ENCODE measurements at places on chromosomes 7 and 10.

DNA sequence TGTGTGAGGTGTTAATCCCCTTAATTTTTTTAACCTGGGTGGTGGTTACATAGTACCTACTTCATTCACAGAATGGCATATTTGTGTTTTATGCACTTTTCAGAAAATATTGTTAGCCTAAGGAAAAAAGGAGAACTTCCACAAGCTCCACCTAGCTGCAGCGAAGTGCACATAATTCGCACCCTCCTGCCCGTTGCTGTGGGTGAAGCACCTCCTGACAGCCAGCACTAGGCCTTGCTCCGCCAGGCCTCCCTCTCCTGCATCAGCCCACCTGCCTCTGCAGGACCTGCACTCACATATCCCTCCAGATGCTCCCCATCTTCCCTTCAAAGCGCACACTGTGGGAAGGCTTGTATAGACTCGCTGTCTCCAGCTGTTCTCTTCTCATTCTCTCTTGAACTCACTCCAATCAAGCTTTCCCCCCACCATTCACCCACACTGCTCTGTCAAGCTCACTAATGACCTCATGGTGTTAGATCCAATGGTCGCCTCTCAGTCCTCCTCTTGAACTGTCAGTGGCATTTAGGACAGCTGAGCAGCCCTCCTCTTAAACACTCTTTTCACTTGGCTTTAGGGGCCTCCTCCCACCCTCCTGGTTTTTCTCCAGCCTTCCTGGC lies 20.7 kb upstream of the GRID1 start:
- no peak for DNase-seq

DNA sequence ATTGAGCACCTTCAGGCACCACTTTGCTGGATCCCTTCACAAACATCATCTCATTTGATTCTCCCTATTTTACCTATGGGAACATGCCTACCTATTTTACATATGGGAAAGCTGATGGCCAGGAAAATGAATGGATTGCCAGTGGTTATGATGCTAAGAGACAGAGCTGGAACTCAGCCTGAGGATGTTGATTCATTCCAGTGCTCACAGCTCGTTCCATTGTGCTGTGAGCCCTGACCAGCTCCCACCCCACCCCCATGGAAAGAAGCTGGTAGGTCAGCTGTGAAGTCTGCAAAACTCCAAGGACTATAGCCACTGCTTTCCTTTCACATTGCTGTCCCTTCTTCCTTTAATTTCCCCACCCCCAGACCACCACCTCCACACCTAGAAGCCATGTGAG lies 9.6 kb downstream of the UBTD1 start:
- peak; percentile 62 for DNase-seq

DNA sequence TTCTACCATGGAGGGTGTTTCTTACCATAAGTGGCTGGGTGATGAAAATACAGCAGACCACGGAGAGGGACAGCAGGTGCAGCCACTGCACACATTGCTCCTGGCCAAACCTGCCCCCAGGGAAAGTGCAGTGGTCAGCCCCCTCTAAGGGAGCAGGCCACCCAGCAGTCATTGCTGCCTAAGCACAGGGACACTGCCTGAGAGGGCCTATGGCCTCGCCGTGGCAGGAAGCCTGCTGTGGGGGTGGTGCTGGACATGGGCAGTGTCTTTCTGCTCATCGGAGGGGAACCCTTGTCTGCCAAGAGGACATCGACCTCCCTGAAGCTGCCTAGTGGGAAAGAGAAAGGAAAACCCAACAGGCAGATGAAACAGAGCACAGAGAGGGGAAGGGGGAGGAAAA lies 118.3 kb downstream of the PKD1L1 start:
- DNase-seq: no peak

- no peak for DNase-seq
These were observed 189.8 kb upstream of the PRKCQ start for GRCh38 chr10:6769704-6770417.

DNA sequence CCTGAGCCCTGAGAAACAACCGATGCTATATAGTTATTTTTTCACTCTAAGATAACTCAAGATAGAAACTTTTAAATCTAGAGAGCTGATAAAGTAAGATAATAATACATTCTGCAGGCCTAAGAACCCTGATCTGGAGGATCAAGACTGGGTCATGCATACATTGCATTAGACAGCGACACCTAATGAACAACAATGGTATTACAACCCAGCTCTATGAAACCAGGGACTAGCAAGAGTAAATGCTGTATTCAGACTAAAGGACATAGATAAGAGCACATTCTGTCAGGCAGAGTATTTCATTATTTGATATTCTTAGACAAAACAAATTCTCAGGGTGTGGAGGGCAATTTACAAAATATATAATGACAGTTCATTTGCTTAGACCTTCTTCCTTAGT lies 148.6 kb downstream of the GRK5 start:
- DNase-seq: peak; percentile 31

DNA sequence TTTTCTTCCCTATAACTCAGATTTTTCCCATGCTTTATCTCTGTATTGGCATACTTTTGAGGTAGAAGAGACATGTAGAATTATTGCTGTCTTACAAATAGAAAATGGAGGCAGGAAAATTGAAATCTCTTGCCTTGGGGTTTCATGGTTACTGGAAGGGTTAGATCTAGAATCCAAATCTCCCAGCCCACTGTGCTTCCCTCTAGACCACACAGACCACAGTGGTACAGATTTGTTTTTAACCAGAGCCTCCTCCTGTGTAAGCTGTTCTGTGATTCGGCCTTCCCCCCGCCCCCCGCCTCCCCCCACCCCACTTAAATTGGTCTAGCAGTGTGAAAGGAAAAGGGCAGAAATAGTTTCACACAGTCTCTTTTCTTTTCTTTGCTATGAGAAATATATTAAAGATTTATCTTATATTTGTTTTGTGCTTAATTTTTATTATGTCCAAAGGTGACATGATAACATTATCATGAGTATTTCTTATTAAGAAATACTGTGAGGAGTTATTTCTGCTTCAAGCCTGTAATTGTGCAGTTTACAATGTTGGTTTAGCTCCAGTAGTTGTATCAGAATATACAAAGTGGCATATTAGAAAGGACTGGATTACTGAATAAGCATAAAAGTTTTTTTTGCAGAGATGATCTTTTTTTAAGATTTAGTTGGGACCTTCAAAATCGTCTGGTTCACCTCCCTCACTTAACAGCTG lies 368.8 kb upstream of the BMPER start:
- DNase-seq: no peak

DNA sequence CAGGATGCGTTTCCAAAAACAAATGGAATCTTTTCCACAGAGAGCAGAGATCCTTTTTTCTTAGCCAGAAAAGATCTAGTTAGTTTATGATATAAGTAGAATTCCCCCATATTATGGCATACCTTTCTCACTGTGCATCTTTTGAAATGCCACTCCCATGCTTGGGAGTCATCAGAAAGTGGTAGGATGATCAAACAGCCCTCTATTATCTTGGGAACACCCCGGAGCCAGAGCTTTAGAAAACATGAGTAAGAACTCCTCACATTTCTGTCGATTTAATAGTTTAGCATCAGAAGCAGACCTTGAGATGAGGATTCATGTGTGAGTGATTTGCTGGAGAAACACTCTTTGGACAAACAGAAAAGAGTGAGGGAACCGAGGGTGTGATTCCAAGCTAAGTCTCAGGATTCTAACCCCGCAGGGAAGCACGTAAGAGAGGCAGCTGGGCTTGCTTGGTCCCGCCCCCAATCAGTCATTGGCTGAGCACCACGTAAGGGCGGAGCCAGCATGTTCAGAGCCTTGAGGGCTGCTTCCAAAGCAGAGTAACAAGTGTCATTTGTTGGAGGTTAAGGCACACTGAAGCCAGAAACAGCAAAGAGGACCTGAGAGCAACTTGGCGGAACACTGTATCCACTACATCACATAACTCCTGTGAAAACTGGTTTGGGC lies 43.7 kb upstream of the NXPH1 start:
- no peak for DNase-seq

GRCh38 chr10:100827819-100828737 lies 82.7 kb downstream of the PAX2 start:
- DNase-seq: no peak

DNA sequence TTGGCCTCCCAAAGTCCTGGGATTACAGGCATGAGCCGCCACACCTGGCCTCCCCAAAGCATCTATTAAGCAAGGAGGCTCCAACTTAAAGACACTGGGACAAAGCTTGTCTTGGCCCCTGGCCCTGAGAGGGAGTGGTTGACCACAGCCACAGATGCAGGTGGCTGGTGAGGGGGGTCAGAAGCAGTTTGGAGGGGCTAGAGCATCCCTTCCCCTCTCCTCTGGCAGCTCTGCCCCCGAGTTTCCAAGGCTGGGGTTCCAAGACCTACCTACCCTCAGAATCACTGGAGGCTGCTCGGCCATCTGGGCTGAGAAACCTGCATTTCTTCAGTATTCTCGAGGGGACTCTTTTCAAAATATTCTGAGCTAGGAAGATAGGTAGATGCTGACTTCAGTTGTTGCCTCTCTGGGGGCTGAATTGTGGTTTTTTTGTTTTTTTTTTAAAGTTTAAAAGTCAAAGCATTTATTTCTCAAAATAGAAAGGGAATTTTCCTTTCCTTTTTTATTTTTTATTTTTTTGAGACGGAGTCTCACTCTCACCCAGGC lies 32.6 kb downstream of the DDIT4 start:
- DNase-seq: no peak

Data from choroid plexus epithelial cell (primary cell).